Thymus (tissue), 14 donors: ENCODE measurements at places on chromosomes 5 and 9. TPM values are rescaled to one million over a fixed set of nuclear protein-coding genes. Genes with fewer than 3 reads are reported as not detected.

PCDHGA11 gene
- 0.42 TPM for total RNA-seq

CERCAM gene
- 2.3 TPM for total RNA-seq

CCL21 gene
- total RNA-seq, result 43.7 TPM

ARL14EPL gene
- total RNA-seq, result not detected

NOTCH1 gene
- total RNA-seq, result 14.9 TPM

FAM219A gene
- 3.1 TPM for total RNA-seq

CER1 gene
- total RNA-seq, result 0.05 TPM

SLC6A18 gene
- total RNA-seq, result not detected

GRCh38 chr5:112005623-112005930 lies 248.6 kb upstream of the NREP start:
- H3K27ac ChIP-seq, result no peak overlapping the region
- DNase-seq, result no peak
- peaks cover 5% of the 10 kb centered on the region for H3K4me1 ChIP-seq
- H3K27me3 ChIP-seq, result no peaks in the 10 kb centered on the region
- H3K36me3 ChIP-seq, result no peaks in the 10 kb centered on the region

DNA sequence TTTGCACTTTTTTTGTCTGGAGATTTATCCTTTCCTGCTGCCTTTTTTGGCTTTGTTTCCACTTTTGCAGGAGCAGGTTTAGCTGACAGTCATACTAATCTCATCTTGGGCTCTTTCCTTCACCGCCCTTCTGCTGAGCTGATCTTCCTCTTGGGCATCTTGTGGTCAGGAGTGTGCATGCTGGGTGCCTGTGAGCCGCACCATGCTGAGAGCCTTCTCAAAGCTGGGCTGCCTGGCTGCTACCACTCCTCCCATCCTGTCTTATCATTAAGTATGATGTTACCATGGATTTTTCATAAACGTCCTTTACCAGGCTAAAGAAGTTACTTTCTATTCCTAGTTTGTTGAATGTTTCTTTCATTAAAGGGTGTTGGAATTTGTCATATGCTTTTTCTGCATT lies 49.5 kb upstream of the MCCC2 start:
- H3K36me3 ChIP-seq, result peaks cover 8% of the 10 kb centered on the region
- no peak overlapping the region for H3K27ac ChIP-seq
- no peak for DNase-seq
- H3K27me3 ChIP-seq, result no peaks in the 10 kb centered on the region
- H3K4me1 ChIP-seq, result no peaks in the 10 kb centered on the region

DNA sequence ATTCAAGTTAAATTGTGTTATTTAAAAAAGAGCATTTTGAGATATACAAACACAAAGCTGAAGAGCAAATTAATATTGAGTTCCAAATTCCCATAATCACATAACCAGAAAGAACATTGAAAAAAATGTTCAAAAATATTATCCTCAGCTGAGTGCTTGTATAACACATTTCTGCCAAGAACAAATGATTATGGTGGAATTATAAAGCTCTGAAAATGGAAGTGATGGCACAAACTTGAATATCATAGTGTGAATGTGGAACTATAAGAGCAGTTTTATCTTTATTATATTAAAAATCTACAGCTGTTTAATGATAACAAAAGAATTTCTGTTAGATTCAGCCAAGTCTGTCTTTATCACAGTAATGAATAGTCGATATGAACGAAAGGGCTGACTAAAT lies 117.8 kb downstream of the MEF2C start:
- H3K27me3 ChIP-seq, result no peaks in the 10 kb centered on the region
- H3K4me1 ChIP-seq, result no peaks in the 10 kb centered on the region
- no peak overlapping the region for H3K4me3 ChIP-seq
- no peak overlapping the region for H3K27ac ChIP-seq
- DNase-seq, result no peak
- H3K36me3 ChIP-seq, result no peaks in the 10 kb centered on the region

- peaks cover 52% of the 10 kb centered on the region for H3K36me3 ChIP-seq
- DNase-seq, result no peak
- H3K4me1 ChIP-seq, result no peaks in the 10 kb centered on the region
- H3K4me3 ChIP-seq, result no peak overlapping the region
Measured at GRCh38 chr5:169753795-169754194, 116.7 kb downstream of the DOCK2 start.

DNA sequence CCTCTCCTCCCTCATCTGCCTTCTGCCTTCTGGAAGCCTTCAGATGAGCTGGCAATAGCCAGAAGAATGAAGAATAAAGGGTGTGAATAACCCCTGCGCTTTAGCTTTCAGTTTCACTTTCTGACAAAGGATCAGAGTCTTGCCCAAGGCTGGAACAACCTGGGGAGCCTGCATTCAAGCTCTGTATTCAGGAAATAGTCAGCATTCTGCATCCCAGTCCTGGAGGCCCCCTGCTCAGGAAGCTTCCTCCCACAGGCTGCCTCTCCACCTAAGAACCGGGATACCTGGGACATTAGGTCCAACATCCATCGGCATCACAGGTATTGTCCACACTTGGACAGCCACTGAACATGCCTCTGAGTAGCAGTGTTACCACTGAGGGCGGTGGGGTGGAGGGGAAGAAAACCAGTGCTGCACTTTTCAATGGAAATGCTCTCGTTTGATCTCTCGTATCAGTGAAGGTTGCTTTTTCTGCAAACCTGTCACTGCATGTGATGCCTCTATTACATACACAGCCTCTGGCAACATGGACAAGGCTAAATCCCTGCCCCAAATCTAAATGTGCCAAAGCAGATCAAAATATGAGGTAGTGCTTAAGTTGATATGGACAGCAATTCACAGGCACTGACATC lies 39.8 kb upstream of the ACO1 start:
- no peaks in the 10 kb centered on the region for H3K27me3 ChIP-seq
- DNase-seq, result peak; percentile 15
- H3K27ac ChIP-seq, result no peak overlapping the region
- H3K4me3 ChIP-seq, result no peak overlapping the region
- H3K36me3 ChIP-seq, result no peaks in the 10 kb centered on the region
- no peaks in the 10 kb centered on the region for H3K4me1 ChIP-seq

DNA sequence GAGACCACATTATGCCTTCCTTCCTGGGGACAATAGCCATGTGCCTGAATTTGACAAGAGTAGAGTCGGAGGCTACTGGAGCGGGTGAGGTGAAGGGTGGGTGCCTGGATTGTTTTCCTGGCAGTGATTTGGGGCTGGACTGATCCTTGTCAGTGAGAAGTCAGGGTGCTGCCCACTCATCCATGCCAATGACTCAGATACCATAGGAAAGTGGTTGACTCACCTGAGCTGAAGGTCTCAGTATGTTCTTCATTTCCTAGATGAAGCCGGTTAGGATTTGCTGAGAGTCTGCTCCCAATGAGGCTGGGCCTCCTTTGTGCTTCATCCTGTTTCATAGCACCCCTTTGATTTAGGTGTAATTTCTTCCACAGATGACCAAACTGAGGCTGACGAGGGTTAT lies 366.0 kb downstream of the KDM4C start:
- no peaks in the 10 kb centered on the region for H3K27me3 ChIP-seq
- peaks cover 10% of the 10 kb centered on the region for H3K36me3 ChIP-seq
- DNase-seq, result no peak

GRCh38 chr5:54882101-54882500 lies 103.3 kb downstream of the ESM1 start:
- H3K27me3 ChIP-seq, result peaks cover 66% of the 10 kb centered on the region
- DNase-seq, result no peak
- H3K27ac ChIP-seq, result no peak overlapping the region
- no peak overlapping the region for H3K4me3 ChIP-seq
- H3K36me3 ChIP-seq, result no peaks in the 10 kb centered on the region

- no peak for DNase-seq
- no peaks in the 10 kb centered on the region for H3K27me3 ChIP-seq
- no peak overlapping the region for H3K27ac ChIP-seq
- H3K4me3 ChIP-seq, result no peak overlapping the region
Measured at GRCh38 chr5:76524868-76525267, 98.3 kb downstream of the F2RL2 start.

DNA sequence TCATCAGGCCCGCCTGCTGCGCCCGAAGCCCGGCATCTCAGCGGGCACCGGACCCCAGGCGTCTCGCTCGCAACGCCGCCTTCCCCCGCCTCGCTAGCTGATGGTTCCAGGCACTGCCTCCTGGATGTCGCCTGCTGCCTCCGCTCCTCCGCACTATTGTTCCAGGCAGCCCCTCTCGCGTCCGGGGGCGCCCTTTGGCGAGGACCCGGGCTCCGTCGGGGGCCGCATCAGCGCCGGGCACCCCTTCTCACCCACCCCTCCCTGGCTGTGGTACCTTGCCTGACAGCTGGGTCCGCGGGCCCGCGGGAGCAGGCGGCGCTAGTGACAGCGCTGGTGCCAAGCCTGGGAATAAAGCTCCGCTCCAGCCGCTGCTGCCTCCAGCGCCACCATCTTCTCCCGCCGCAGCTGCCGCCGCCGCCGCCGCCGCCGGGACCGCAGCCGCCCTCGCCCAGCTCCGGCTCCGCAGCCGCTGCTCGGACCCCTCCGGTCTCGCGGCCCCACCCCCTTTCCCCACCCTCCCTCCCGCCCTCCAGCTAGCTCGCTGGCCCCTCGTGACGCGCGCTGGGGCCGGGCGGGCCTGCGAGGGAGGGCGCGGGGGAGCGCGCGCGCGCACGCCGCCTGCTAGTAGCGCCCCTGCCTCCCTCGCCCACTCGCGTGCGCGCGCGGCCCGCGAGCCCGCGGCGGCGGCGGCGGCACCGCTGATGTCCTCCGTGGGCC lies at the start of gene APBA1:
APBA1 (minus strand) TSS at position 493 of the 717 bp plus-strand sequence.
- H3K27me3 ChIP-seq, result peaks cover 54% of the 10 kb centered on the region
- peaks cover 3% of the 10 kb centered on the region for H3K4me1 ChIP-seq
- peak; percentile 40 for DNase-seq
- no peaks in the 10 kb centered on the region for H3K36me3 ChIP-seq
- H3K27ac ChIP-seq, result peak within 1 kb of the TSS; percentile 12

DNA sequence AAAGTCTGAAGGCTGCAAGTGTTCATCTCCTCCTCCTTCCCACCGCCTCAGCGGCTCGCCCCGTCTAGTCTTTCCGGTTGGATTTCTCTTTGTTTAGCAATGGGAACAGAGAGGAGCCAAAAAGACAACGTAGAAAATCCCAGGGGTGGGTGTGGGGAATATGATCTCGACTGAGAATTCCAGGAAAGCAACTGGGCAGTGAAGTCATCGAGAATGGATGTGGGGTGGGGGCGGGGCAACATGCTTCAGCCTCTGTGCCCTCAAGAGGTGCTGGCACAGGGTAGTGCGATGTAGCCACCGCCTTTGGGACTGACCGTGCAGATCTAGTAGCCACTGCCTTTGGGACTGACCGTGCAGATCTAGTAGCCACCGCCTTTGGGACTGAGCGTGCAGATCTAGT lies 12.9 kb downstream of the MSX2 start:
- no peaks in the 10 kb centered on the region for H3K4me1 ChIP-seq
- H3K27ac ChIP-seq, result no peak overlapping the region
- H3K36me3 ChIP-seq, result no peaks in the 10 kb centered on the region
- H3K27me3 ChIP-seq, result peaks cover 44% of the 10 kb centered on the region
- H3K4me3 ChIP-seq, result no peak overlapping the region
- DNase-seq, result no peak

DNA sequence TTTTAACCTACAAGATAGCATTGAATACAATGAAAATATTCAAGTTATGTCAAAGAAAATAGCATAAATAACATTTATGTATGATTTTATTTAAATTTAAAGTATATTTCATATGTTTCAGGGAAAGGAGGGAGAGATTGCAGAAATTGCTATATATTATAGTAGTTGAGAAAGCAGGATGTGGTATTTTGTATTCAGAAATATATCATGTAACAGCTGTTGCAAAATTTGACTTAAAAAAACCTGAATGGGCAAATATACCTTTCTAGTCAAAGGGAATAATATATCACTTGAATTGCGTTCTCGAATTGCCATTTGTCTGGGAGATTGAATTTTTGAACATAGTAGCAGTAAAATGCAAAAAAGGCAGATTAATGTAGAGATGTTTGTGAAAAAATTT lies 80.6 kb downstream of the PAM start:
- H3K36me3 ChIP-seq, result no peaks in the 10 kb centered on the region
- no peak for DNase-seq
- no peak overlapping the region for H3K27ac ChIP-seq
- H3K4me3 ChIP-seq, result no peak overlapping the region
- peaks cover 10% of the 10 kb centered on the region for H3K4me1 ChIP-seq
- H3K27me3 ChIP-seq, result no peaks in the 10 kb centered on the region

DNA sequence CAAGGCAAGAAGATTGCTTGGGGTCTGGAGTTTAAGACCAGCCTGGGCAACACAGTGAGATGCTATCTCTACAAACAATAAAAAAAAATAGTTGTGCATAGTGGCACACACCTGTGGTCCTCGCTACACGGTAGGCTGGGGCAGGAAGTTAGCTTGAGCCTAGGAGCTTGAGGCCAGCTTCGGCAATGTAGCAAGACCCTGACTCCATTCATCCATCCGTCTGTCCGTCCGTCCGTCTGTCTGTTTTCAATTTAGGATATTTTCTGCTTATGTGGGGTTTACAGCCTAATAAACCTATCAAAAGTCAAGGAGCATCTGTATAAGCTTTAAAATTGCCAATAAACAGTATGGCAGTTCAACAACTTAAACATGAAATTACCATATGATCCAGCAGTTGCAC lies 19.7 kb downstream of the HMGCR start:
- H3K27ac ChIP-seq, result no peak overlapping the region
- DNase-seq, result no peak
- H3K4me1 ChIP-seq, result no peaks in the 10 kb centered on the region
- H3K36me3 ChIP-seq, result peaks cover 32% of the 10 kb centered on the region
- no peaks in the 10 kb centered on the region for H3K27me3 ChIP-seq

- H3K4me3 ChIP-seq, result no peak overlapping the region
- H3K36me3 ChIP-seq, result no peaks in the 10 kb centered on the region
- H3K4me1 ChIP-seq, result peaks cover 11% of the 10 kb centered on the region
- DNase-seq, result no peak
Measured at GRCh38 chr9:121895818-121896544, 197.1 kb downstream of the TTLL11 start.

- no peaks in the 10 kb centered on the region for H3K27me3 ChIP-seq
- H3K4me1 ChIP-seq, result peaks cover 37% of the 10 kb centered on the region
- no peak for DNase-seq
- H3K4me3 ChIP-seq, result no peak overlapping the region
- peak overlapping the region; percentile 93 for H3K27ac ChIP-seq
- H3K36me3 ChIP-seq, result no peaks in the 10 kb centered on the region
Measured at GRCh38 chr9:97969014-97969413, 14.1 kb upstream of the ANP32B start.

DNA sequence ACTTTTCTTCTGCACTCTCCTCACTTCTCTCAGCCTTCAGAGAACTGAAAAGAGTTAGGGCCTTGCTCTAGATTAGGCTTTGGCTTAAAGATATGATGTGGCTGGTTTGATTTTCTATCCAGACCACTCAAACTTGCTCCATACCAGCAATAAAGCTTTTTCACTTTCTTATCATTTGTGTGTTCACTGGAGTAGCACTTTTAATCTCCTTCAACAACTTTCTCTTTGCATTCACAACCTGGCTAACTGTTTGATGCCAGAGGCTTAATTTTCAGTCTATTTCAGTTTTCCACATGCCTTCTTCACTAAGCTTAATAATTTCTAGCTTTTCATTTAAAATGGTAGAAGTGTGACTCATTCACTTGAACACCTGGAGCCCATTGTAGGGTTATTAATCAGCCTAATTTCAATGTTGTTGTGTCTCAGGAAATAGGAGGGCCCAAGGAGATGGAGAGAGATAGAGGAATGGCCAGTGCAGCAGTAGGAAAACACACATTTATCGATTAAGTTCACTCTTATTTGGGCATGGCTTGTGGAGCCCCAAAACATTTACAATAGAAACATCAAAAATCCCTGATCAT lies 5.9 kb downstream of the ATPSCKMT start:
- H3K27ac ChIP-seq, result no peak overlapping the region
- no peaks in the 10 kb centered on the region for H3K27me3 ChIP-seq

GRCh38 chr5:20832204-20833080 lies 844.4 kb upstream of the CDH18 start:
- H3K4me1 ChIP-seq, result no peaks in the 10 kb centered on the region
- H3K27ac ChIP-seq, result no peak overlapping the region
- no peaks in the 10 kb centered on the region for H3K36me3 ChIP-seq
- H3K4me3 ChIP-seq, result no peak overlapping the region
- no peak for DNase-seq
